ENCODE measurements at places on chromosomes 3 and 15.

- no peak for DNase-seq
Measured at GRCh38 chr15:31447931-31448634, 121.4 kb downstream of the KLF13 start.

DNA sequence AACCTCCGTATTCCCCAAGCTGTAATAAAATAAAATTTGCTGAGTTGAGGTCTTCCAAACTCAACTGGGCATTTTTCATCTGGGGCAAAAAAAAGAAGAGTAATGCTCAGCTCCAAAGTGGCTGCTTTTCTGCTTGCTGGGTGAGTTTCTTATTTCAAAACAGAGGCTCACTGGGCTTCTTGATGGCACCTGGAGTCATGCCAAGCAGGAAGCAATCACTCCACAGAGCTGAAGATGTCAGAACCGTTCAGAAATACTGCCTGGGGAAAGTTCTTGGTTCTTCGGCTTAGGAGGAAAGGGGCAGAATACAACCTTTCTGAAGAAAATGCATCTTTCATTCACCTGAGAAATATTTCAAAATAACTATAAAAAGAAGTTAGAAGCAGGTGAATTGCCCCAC, 4.1 kb downstream of the CCR9 start:
- peak; percentile 84 for DNase-seq

- no peak for DNase-seq
Measured at GRCh38 chr15:33964665-33965040, 3.6 kb upstream of the CHRM5 start.

GRCh38 chr15:58447271-58448010, 15.7 kb downstream of the LIPC start:
- no peak for DNase-seq

GRCh38 chr3:51709004-51709420, 2.1 kb downstream of the GRM2 start:
- no peak for DNase-seq

- DNase-seq, result no peak
Measured at GRCh38 chr3:184741798-184742675, 30.2 kb upstream of the MAGEF1 start.

All from large intestine (tissue), 12 donors.